IMR-90 (cell line): ENCODE measurements at places on chromosomes 2 and 18. TPM values are rescaled to one million over a fixed set of nuclear protein-coding genes. Genes with fewer than 3 reads are reported as not detected.

GRCh38 chr2:162028511-162028910 lies 45.5 kb downstream of the DPP4 start:
- no peak for DNase-seq

DNA sequence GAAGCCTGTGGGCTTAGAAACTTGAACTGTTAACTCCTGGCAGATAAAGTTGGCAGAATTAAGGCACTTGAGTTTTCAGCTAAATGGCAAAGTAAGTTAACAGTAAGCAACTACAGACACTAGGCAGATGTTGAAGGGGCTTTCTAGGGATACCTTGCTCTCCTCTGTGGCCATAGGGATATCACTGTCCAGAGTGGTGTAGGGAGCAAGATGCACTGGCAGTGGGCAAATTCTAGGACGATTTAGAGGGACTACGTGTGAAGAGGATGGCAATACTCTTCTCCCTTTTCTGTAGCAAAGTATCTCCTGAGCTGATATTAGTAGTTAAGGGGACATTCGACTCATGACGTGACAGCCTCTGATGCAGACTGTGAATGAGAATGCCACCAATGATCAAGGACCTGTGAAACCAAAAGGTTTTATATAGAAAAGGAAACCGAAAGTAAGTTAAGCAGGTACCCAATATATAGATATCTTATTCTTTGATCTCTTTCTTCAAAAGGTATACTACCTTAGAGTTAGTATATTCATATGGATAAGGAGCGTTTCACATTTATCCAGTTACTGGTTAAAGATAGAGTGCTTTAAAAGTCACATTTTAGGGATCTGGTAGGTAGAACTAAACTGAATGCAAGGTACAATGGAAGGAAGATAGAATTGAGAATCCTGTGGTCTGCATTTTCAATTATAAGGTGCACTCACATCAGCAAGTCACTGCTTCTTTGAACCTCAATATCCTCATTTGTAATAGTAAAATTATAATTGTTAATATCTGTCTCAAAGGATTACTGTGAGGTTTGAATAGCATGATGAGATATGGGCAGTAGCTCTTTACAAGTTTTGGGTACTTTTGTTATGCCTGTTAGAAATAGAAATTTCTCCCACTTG lies 106.4 kb downstream of the KCNH7 start:
- DNase-seq = no peak

DCDC2C gene
- total RNA-seq = not detected in 2 replicates

DCTN1 gene
- total RNA-seq = 204 and 229 TPM in 2 replicates

DNA sequence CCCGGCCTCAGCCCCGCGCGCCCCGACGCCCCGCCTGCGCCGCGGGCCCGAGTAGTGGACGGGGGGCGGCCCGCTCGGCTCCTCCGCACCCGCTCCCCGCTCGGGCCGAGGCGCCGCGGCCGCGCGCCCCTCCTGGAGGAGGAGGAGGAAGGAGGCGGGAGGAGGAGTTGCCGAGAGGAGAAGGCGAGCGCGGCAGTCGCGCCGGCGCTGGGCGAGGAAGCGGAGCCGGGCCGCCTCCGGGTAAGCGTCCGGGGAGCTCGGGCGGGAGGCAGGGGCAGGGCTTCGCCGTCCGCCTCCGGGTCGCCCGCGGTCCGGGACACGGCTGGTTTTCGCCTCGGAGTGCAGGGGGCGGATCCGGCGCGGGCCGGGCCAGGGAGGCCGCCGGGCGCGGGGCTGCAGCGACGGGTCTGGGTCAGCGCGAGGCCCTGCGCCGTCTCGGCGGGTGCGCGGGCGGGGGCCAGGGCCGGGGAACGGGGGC lies at the start of gene SOCS6:
Gene SOCS6 (plus strand): TSS at position 195 of the 478 bp plus-strand sequence. CDS start 35,624 bp downstream, outside the sequence.
- peak; percentile 66 for DNase-seq

- peak; percentile 17 for DNase-seq
These were observed 33.3 kb downstream of the C2orf76 start for GRCh38 chr2:119333360-119333759.

LRP1B gene
- under 0.01 TPM in 2 replicates for total RNA-seq

GRCh38 chr2:130851624-130852382 lies 15.1 kb downstream of the ARHGEF4 start:
- DNase-seq = no peak

CPLX4 gene
- total RNA-seq = not detected in 2 replicates

DNA sequence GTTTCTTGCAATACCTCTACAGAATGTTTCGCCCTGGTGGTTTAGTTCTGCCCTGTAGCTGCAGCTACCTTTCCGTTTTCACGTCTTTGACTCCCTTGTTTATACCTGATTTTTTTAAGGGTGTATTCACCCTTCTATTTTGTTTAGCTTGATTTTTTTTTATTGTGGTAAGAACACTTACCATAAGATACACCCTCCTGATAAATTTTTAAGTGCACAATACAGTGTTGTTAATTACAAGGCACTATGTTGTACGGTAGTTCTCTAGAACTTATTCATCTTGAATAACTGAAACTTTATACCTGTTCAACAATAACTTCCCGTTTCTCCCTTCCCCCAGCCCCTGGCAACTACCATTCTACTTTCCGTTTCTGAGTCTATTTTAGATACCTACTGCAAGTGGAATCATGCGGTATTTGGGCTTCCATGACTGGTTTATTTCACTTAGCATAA lies 48.9 kb upstream of the NABP1 start:
- no peak for DNase-seq

ABCB11 gene
- total RNA-seq = not detected in 2 replicates

DNA sequence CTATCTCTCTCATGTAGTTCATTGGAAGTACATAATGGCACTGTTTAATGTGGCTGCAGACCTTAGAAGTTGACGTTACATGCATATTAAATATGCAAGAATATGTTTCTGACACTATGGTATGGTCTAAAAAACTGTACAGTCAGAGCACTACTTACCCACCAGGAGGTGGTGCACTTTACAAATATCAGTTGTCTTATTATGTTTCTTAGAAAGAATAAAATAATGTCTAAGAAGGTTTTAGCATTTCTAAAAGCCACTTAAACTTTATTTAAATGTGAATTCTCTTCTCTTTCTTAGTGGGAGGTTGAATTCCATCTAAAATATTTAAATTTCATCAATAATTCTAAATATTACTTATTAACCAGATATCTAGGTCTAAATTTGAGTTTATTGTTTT lies 4.3 kb downstream of the TMEFF2 start:
- peak; percentile 58 for DNase-seq

MGAT4A gene
- total RNA-seq = under 0.01 TPM in 2 replicates

ABCA12 gene
- under 0.01 TPM in 2 replicates for total RNA-seq

FAHD2A gene
- 35.0 and 36.2 TPM in 2 replicates for total RNA-seq

MYO5B gene
- 0.54 and 0.56 TPM in 2 replicates for total RNA-seq

GRCh38 chr2:11444737-11445136 lies 21.2 kb downstream of the E2F6 start:
- no peak for DNase-seq

DNA sequence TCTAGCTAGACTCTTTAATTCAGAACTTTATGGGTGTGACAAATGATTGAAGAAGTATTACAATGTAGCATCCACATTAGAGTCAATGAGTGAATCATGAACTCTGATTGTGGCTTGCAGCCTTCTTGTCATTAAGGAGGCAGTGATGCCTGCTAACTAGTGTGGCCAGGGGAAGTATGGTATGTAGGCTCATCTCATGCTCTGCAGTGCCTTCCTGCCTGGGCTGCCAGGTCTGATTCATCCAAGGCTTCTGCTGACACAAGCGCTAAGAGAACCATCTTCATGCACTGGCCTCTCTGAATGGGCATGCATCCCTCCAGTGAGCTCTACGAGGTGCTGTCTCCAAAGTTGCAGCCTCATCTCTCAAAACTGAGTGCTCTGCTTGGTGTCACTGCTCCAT lies 144.3 kb downstream of the MTCL1 start:
- peak; percentile 57 for DNase-seq

DNA sequence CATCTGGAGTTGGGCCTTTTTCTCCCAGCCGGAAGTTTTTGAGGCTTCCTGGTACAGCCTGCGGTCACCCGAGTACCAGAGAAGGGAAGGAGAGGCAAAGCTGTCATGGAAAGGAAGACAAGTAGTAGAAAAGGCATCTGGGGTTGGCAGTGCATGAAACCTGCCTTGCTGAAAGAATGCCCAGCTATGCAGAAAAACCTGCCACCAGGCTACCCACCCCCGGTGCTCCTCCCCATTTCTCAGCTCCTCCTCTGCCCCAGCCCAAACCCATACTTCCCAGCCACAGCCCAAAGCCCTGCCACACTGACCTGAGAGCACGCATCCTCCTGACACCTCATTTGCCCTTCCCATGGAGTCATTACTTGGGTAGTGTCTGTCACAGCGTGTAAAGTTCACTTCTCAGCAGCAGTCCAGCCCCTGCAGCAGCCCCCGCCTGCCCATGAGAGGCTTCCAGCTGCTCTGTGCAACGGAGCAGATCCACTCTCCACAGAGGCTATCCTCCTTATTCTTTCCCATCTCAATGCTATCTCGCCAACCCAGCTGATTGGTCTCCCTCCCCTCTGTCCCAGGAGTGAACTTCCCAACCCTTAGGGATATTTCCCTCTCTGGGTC lies 40.4 kb upstream of the MAL start:
- no peak for DNase-seq

SH3BP4 gene
- total RNA-seq = 112 and 122 TPM in 2 replicates
